CD4-positive, alpha-beta T cell treated with Interleukin-15 for 4 hours (primary cell): ENCODE measurements at places on chromosomes 6 and 20.

DNA sequence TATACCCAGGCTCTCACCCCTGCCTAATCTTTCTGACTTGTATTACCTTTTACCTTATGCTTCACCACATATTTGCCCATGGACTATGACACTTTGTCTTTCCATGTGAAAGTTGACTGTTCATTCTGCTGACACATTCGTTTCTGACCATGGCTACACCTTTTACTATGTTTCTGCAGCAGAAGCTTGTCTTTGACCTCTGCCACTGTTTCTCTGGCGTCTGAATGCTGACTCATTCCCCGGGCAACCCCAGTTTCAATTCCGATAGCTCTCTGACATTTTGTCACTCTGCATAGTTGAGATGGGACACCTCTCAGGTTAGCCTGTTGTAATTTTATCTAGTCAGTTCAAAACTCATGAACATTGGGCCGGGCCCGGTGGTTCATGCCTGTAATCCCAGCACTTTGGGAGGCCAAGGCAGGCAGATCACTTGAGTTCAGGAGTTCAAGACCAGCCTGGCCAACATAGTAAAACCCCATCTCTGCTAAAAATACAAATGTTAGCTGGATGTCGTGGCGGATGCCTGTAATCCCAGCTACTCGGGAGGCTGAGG lies 50.7 kb downstream of the SLC26A8 start:
- DNase-seq = no peak

DNA sequence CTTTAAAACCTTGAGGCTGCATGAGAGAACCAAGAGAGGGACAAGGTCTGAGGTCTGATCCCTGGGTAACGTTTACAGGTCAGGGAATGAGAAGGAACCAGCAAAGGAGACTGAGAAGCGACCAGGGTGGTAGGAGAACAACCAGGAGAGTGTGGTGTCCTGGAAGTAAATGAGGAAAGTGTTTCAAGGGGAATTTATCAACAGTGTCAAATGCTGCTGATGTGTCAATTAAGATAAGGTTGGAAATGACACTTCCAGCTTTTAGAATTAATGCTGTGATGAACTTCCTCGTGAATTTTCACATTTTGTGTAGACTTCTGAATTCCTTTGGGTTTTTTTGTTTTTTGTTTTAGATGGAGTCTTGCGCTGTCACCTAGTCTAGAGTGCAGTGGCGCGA lies 83.7 kb downstream of the CNBD2 start:
- no peak for DNase-seq

- DNase-seq = peak; percentile 40
Observed at GRCh38 chr6:26311012-26311384, 54.0 kb upstream of the BTN3A2 start.

DNA sequence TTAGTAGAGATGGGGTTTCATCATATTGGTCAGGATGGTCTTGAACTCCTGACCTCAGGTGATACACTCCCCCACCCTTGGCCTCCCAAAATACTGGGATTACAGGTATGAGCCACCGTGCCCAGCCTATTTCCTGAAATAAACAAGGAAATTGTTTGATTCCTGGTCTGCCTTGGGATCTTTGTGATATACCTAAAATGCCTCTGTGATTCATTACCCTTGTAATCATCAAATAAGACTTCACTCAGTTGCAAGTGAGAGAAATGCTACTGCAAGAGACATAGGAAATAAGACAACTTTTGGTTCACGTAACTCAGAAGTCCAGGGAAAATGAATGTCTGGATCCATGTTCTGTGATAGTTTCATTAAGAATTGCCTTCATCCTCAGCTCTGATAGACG lies 173.2 kb upstream of the MARCKS start:
- no peak for DNase-seq

DNA sequence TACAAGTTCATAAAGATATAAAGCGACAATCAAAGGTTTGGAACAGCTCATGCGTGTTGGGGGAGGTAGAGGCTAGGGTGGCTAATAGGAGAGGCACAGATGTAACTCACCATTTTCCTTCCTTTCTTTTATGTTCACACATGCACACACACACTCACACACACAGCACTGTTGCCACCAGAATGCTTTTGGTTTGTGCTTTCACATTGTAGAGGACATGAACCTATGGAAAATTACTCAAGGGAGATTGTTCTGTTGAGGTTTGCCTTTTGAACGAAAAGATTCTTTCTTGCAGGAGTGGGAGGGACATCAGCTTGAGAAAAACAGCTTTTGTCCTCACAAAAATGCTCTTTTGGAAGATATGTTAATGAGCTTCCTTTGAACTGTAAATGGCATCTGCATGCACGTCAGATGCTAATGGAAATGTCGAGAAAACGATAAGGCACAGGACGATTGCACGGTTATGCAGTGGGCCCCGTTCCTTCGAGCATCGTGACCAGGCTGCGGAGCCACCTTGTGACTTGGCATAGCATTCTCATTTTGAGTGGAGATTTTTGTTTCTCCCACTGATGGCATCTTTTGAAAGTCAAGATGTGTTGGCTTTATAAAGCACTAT lies 724.1 kb downstream of the KIF16B start:
- no peak for DNase-seq

GRCh38 chr6:129183187-129183591 lies 300.3 kb downstream of the LAMA2 start:
- DNase-seq = no peak
